ENCODE measurements at places on chromosomes 3 and 15.

DNA sequence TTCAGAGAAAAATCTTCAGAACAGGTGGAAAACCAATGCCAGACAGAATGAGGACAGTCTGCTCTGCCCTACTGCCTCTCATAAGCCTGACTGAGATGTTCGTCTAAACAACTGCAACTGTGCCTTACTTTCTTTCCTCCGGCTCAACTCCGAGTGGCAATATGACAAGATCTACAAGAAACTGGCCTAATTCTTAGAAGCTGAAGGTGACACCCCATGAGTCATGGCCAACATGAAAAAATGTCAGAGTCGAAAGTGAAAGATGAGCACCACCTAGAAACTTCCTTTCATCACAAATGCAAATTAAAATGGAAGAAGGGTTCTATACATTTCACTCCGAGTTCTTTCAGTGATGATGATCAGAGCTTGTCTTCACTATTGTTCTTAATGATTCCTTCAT lies 12.9 kb downstream of the PCYT1A start:
- peak; percentile 93 for DNase-seq

DNA sequence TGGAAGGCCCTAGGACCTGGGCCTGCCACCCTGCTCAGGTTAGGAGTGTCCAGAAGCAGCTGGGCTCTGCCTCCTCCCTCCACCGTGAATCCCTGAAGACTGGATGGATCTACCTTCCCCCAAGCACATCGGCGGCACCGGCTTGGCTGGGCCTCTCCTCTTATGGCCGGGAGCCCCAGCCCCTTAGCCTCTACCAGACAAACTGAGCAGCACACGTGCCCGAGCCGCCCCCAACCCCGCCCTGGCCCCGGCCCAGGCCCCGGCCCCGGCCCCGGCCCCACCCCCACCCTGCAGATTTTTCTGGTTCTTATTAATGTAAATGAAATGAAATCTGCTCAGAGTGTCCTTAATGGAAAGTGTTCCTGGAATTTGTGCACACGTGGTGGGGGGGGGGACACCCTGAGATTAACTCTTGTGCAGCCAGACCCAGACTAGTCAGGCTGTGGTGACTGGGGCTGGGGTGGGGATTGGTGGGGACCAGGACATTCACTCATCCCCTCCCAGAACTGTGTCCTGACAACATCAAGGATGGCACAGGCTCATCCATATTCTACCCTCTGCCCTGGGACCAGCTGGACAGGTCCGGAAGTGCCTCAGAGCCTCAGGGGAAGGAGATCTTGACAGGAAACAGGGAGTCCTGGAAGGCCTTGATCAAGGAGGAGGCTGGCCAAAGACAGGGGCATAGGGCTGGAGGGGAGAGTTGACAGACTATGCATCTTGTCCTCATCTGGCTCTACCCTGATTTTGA lies 30.9 kb upstream of the SEMA3F start:
- DNase-seq, result no peak

GRCh38 chr3:187227658-187228258 lies 30.5 kb downstream of the RTP1 start:
- DNase-seq, result no peak

DNA sequence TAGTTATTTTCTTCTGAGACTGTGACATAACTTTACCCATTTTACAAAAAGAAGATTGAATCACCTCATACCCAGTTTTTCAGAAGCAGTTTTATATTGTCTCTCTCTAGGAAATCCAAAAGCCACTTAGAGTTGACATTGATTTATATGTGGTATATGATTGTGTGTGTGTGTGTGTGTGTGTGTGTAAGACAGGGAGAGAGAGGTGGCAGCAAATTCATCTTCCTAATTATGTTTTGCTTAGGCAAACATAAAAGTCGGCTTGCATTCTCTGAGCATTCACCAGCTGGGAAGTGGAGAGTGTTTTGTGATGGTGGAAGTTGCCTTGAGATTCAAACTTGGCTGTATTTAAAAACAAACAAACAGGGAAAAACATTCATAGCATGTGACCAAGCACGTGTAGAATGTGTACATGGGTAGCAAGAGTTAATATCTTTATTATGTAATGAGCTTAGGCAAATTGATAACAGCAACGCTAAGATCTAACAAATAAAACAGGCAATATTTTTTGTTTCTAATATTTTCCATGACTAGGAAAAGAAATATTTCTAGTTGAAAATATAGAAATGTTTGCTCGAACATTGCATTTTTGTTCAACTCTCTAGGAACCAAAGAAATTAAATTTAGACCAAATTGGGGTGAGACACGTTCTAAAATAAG lies 64.4 kb upstream of the IGF1R start:
- no peak for DNase-seq

DNA sequence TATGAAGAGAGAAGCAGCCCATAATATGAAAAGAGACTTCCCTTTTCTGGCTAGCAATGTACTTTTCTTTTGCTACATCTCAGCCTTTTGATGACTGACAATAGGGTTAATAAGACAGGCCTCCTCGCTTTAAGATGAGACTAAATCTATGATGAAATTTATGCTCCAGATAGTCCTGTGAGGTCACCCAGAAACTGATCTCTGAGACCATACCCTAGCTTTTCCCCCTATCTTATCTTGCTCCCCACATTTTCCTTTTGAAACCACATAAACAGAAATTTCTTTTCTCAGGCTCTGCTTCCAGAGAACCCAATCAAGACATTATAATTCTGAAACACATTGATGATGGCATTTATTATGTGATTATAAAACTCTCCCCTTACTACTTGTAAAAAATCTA lies 168.8 kb upstream of the CADM2 start:
- no peak for DNase-seq

DNA sequence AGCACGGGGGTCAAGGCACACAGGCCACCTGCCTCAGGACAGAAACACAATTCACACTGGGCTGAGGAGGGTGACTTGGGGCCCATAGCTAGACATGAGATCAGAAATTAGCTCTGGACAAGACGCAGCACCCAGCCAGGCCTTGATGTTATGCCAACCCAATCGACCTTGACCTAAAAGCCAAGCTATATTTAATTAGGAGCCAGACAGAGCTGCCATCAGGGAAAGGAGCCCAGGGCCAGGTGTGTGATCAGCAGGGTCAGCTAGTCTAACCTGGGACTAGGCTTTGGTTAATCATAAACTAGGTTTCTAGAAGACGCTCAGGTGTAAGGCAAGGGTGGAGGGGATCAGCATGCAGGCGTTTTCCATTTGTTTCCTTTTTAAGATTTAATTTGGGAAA lies 23.9 kb upstream of the SLC25A36 start:
- DNase-seq, result no peak
